ENCODE measurements at places on chromosomes 6 and 20.

DNA sequence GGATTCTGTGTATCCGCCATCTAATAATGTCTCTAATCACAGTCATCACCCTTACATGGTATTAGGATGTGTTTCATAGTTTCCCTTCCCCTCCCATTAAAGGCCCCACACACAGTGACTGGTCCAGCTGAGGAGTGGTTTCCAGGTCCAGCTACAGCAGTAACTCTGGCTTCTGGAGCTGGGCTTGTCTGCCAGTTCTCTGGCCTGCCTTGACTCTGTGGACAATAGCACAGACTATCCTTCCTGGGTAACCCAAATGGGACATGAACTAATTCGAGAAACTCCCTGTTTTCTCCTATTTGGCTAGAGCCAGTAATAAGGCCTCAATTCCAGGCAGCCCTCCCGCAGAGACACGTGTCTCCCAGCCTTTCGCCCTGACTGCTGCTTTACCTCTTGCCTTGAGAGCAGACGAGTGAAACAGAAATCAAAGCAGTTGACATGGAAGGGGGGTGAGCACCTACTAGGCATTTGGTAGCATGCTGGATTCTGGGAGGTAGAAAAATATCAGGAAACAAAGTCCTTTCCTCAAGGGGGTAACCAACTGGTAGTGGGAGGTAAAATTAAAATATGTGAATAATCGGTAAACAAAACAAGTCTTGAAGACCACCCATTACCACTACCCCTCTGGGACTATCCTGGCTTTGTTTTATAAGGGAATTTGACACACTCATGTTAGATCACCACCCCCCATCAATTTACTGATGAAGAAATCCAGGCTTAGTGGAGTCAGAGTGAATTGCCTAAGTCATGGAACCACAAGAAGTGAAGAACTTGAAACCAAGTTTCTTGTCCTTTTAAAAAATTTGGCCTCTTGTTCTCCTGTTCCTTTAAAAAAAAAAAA lies 1.2 kb downstream of the TRAF3IP2 start:
- DNase-seq: no peak

- no peak for DNase-seq
Measured at GRCh38 chr6:98984121-98984520, 36.4 kb upstream of the FBXL4 start.

- DNase-seq: no peak
Measured at GRCh38 chr6:23213193-23213592, 643.8 kb downstream of the HDGFL1 start.

DNA sequence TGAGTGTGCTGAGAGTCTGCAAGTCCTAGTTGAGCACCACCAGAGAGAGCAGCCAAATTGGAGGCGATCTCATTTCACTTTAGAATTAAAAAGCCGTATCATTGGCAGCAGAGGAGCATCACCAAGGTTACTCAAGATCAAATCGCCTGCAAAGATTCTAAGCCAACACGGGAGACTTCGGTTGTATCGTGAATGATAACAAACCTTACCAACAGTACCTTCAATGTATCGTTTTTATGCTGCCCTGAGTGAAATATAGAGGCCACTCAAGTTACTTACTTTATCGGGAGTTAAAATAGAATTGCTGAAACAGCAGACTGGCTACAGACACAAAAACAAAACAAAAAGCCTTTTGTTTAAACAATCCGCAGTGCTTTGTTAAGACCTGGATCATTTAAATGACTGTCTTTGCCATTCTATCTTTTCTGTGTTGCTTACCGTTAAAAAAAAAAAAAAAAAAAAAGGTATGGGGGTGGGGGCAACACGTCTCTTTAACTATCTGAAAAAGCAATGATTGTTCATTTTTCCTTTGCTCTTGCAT lies 14.2 kb downstream of the NHSL1 start:
- DNase-seq: no peak

- no peak for DNase-seq
Measured at GRCh38 chr6:82906951-82907350, 158.7 kb downstream of the UBE3D start.
